RWPE2 (cell line): ENCODE measurements at places on chromosomes 3 and 15.

GRCh38 chr15:27086149-27086548 lies 115.2 kb downstream of the GABRG3 start:
- no peak for DNase-seq

DNA sequence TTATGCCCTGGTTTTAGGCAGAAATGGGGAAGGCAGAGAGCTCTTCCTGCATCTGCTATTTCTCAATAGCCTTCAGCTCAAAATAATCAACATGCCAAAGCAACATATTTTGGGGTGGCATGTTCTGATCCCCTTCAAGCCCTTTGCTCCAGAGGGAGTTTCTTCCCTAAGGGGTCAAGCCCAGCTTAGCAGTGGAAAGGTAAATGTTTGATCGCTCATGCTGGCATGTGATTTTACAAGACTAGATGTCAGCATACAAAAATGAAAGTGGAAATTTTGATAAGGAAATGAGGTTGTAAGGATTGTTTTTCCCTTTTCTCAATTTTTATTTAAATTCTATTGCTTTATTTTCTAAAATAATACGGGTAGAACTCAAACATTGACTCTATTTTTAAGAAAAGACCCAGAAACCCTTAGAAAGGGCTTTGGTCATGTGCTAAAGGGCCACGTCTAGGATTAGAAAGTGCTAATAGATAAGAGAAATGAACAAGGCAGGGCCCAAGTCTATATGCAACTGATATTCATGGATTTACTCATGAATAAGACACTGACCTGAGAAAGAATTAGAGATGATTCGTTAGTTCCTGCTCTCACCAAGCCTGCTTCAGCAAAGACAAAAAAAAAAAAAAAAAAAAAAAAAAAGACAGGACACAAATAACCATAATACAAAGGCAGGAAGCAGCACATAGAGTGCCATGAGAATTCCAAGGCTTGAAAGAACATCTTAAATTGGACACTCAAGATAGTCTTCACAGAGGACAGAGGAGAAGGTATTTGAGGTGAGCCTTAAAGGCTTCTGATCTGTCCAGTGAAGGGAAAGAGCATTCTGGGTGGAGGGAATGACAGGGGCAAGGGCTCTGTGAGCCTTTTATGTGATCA lies 55.0 kb upstream of the NR2E3 start:
- no peak for DNase-seq

DNA sequence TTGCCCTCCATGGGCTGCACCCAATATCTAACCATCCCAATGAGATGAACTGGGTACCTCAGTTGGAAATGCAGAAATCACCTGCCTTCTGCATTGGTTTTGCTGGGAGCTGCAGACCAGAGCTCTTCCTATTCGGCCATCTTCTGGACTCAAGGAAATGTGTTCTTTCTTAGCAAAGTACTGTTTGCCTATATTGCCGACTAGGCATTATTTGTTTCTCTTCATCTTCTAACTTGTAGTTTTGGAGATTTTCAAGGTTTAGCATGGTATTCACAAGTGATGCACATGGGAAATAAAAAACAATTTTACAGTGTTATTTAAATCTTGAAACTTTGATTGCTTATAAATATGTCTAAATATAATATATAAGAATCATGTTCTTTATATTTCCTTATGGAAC lies 377.8 kb upstream of the POU1F1 start:
- no peak for DNase-seq

DNA sequence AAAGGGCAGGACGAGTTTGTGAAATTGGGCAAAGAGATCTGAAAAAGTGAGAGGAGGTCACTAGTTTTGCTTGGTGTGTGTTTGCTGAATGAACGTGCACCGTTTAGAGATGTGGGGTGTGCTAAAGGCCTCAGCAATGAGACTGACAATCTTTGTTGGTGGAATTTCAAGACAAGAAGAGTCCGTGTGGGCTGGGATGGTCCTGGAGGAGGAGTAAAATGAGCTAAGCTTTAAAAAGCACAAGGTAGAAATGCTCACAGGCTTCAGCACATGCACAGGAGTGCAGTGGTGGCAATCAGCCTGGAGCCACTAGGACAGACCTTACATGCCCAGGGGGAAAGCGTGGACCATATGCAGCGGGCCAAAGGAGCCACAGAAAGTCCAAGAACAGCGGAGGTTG lies 1.5 kb upstream of the CPLX3 start:
- DNase-seq = no peak

GRCh38 chr3:115286529-115287197 lies 139.6 kb upstream of the ZBTB20 start:
- no peak for DNase-seq

DNA sequence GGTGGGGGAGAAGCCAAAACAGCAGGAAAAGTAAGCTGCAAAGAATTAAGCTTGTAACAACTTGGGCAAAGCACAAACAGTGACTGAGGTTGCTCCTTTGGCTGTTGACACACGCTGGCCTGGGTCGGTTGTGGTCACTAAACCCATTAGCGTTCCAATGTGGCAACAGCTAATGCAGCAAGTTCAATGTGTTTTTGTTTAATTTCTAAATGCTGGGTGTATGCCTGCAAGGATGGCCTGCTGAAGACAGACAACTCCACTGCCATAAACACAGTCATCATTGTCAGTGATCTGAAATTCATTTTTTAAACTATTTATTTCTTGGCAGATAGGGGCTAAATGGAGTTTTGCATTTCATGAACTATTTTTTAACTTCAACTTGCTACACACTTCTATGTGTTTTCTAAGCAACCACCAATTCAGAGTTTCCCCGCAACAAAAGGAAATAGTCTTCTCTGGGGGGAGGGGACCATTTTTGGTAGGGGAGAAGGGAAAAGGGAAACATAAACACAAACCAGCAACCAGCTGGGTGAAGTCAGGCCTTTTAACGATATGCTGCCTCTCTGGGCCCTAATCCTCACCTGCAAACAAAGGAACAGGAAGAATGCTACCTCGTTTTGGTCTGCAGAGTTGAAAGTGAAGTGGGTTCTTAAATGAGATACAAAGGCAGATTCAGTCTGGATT lies 34.8 kb upstream of the WNT5A start:
- no peak for DNase-seq

GRCh38 chr3:160447544-160447943 lies 2.0 kb downstream of the TRIM59 start:
- no peak for DNase-seq

DNA sequence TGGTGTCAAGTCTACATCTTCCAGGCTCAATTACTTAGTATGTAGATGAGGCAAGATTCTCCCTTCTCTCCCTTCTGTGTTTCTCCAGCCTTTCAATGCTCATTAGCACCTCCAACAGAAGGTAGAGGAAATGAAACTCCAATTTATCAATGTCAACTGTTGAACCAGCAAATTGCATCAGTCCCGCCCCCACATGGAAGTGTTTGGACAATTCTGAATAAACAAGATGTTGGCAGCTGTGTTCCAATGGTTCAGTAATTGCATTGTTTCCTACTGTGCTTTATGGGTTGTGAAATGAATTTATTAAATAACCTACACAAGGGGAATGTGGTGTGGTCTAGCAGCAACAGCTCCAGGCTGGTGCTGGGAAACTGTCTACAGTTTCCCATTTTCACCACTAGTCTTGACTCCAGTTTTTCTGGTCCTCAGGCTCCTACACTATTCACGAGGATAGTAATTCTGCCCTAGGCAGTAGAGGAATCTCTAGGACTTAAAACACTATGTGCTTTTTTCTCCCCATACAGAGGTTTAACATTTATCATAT lies 91.9 kb downstream of the MB21D2 start:
- DNase-seq = no peak

DNA sequence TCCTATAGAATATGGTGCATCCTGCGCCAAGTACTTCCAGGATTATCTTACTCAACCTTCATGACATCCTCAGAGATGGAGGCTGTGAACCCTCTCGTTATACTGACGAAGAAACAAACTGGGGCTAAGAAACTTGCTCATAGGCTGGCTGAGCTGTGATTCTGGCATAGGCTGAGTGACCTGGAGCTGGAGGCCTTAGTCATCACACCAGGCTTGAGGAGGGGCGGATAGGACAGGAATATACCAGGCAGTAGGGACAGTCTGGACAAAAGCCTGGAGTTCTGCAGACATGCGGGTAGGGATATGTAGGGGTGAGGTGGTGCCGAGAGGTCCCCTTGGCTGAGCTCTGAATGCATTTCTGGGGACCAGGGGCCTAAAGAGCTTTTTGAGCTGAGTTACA lies 18.1 kb downstream of the HEMK1 start:
- no peak for DNase-seq

DNA sequence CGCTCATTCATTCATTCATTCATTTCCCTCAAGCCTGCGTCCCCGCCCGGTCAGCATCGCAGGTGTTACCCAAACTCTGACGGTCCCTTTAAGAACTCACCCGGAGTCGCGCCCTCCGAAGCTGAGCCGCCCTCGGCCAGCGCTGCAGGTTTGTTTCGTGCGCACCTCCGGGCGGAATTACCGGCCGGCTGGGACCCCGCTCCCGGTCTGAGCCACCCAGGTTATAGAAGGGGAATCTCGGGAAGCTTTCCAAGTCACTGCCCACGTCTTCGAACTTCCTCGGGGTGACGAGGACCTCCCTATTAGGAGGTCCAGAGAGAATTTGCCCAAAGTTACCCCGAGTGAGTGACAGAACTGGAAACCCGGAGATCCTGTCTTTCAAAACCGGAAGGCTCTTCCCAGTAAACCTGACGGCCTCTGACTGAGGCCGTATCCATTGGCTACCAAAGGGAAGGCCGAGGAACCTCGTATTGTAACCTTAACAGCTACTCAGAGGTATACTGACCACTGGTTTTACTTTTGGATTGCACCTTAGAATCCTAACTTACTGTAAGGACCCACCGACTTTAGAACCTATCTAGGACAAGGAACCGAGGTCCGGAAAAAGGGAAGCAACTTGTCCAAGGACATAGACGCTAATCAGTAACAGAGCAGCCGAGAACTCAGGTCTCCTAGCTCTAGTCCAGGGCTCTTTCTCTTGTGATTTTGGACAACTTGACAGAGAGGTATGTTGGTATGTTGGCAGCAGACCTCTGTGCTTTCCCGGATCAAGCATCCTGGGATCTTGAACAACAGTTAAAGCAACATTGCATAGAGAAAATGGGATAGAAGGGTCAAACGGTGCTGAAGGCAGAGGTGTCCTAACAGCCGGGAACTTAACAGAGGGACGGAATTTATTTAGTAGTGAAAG lies 788 bp upstream of the DLG1 start:
- peak; percentile 81 for DNase-seq

DNA sequence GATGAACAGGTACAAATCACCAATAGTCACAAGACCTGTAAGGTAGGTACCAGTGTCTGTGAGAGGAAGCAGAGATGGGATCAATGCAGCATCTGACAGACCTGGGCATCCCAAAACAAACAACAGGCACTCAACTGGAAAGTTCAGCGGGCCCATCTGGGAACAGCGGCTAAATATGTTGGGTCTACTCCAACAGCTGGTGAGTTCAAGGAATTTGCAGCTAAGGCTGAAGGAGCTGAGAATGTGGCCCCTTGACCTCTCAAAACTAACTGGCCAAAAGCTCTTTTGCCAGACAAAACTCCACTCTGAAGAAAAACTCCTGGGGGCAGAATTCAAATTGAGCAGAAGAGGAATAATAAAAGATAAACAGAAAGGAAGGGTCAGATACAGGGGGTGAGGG lies 24.4 kb downstream of the AVEN start:
- no peak for DNase-seq

- DNase-seq = no peak
These were observed 706.1 kb upstream of the GOLIM4 start for GRCh38 chr3:168801794-168802193.

DNA sequence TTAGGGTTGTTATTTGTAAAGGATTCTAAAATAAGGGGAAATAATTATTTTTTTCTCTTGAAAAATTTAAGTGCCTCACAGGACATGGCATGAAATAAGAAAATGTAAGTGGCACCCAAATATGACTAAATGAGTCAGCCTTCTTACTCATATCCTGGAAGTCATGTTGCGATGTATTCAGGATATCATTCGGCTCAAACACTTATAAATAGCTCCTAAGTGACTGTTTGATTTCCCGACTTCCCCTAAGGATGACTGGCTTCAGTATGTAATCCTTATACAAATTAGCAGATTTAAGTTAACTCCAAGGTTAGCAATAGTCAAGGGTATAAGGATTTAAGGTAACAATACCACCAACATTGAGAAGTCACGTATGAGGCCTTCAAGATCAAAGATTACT lies 57.3 kb upstream of the OSTN start:
- no peak for DNase-seq

DNA sequence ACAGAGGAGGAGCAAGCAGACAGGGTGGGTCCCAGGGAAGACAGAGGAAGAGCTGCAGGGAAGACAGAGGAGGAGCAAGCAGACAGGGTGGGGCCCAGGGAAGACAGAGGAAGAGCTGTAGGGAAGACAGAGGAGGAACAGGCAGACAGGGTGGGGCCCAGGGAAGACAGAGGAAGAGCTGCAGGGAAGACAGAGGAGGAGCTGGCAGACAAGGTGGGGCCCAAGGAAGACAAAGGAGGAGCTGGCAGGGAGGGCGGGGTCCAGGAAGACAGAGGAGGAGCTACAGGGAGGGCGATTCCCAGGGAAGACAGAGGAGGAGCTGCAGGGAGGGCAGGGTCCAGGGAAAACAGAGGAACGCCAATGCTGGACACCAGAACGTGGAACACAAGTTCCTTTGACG lies 66.5 kb downstream of the PLXNA1 start:
- DNase-seq = peak; percentile 34

GRCh38 chr15:66408254-66408653 lies 21.5 kb downstream of the MAP2K1 start:
- DNase-seq = no peak

- DNase-seq = no peak
These were observed 408.1 kb upstream of the NR2F2 start for GRCh38 chr15:95922431-95922830.

DNA sequence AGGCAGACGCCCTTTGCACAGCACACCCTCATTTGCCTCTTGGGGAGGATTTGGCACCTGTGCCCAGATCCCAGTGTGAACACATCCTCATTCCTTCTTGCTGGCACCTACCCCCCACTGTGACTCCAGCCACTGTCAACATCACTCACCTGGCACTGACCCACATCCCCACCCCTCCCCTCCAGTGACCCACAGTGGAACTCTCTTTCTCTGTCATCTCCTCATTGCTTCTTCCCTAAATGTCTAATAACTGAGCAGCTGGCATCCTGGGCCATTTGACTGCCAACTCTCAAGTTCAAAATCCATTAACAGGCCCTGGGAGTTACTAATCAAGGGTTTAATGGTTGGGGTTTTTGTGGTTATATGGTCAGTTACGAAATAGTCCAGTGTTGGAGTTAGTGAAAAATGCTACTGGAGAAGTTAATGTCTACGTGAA lies 14.4 kb downstream of the SNAPC5 start:
- DNase-seq = peak; percentile 52

GRCh38 chr15:38818157-38818790 lies 253.7 kb upstream of the RASGRP1 start:
- no peak for DNase-seq

- no peak for DNase-seq
These were observed 50.7 kb upstream of the TPRG1 start for GRCh38 chr3:189121092-189121491.

- DNase-seq = no peak
These were observed 96.6 kb downstream of the CGNL1 start for GRCh38 chr15:57472861-57473260.

DNA sequence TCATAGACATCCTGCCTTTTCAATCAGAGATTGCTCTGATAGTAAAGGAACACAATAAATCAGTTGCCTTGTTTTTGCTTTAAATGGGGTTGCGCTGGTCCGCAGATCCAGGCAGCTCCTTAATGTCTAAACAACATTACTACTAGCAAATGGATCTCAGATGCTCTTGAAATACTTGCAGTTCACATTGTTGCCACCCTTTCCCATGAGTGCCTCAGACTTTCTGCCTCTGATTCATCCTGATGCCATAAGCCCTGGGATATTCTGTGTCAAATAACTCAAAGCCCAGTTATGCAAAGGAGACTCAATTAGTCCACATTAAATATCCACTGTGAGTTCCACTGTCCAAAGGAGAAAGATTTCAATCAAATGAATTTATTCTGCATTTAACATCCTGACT lies 196.7 kb downstream of the PLCH1 start:
- DNase-seq = no peak
